A673 (cell line): ENCODE measurements at places on chromosomes 3 and 15. TPM values are rescaled to one million over a fixed set of nuclear protein-coding genes. Genes with fewer than 3 reads are reported as not detected.

MST1R gene
- total RNA-seq: not detected in 2 replicates

SOX2 gene
- total RNA-seq: 62.0 and 64.3 TPM in 2 replicates

ITIH3 gene
- not detected in 2 replicates for total RNA-seq

WWTR1 gene
- total RNA-seq: 72.9 and 76.8 TPM in 2 replicates

PPM1M gene
- 3.6 and 5.8 TPM in 2 replicates for total RNA-seq

SLC28A1 gene
- not detected in 2 replicates for total RNA-seq

C3orf38 gene
- total RNA-seq: 33.6 and 36.4 TPM in 2 replicates

GRCh38 chr3:37892927-37893600, 31.4 kb downstream of the CTDSPL start:
- DNase-seq: no peak
- peaks cover 4% of the 10 kb centered on the region for H3K4me1 ChIP-seq
- no peak overlapping the region for H3K4me3 ChIP-seq
- H3K27ac ChIP-seq: no peak overlapping the region
- no peaks in the 10 kb centered on the region for H3K36me3 ChIP-seq

DNA sequence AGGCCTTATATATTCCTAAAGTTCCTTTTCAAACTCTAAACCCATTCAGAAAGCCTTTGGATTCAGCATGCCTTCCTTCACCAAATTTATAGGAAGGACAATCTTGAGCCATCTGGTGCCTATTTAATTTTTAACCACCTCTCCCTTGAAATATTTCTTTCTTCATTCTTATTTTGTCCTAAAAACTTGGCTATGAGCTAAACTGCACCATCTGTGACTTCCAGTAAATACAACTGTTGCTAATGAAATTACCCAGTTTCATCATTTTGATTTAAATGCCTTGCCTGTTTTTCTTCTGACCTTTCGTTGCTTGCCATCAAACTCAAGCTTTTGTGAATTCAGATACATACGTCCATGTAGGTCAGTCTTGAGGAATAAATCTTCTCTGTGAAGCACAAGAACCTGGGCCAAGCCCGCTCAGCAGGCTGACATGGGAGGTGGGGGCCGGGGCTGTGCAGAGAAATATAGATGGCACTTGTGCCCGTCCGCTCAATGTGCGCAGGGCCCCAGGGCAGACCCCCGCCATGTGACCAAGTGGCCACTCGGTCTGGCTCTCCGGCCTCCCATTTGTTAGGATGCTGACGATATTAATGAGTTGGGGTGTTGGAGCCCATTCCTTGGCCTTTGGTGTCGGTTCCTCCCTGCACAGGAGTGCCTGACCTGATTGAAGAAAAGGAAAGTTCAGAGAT, 335.9 kb downstream of the VPS13C start:
- DNase-seq: no peak
- H3K4me1 ChIP-seq: no peaks in the 10 kb centered on the region
- H3K27ac ChIP-seq: no peak overlapping the region
- H3K4me3 ChIP-seq: no peak overlapping the region
- H3K27me3 ChIP-seq: no peaks in the 10 kb centered on the region

DNA sequence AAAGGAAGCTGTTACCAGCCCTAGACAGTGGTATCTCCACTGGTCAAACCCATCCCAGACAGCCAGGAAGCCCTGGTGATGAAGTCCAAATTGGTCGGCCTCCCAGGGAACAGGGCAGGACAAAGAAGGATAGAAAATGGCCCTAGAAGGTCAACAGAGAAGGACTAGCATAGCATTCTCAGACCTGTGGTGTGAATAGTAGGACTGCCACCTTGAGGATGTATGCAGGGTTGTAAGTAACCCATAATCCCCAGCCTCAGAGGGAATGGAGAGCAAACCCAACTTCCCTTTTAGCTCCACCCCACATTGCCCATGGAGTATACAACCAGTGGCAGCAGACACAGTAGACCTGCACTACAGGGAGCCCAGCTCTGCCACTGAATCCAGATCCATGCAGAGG, 68.6 kb upstream of the EIF1B start:
- H3K27me3 ChIP-seq: no peaks in the 10 kb centered on the region
- no peaks in the 10 kb centered on the region for H3K4me1 ChIP-seq
- H3K4me3 ChIP-seq: no peak overlapping the region
- H3K27ac ChIP-seq: no peak overlapping the region
- no peaks in the 10 kb centered on the region for H3K36me3 ChIP-seq

DNA sequence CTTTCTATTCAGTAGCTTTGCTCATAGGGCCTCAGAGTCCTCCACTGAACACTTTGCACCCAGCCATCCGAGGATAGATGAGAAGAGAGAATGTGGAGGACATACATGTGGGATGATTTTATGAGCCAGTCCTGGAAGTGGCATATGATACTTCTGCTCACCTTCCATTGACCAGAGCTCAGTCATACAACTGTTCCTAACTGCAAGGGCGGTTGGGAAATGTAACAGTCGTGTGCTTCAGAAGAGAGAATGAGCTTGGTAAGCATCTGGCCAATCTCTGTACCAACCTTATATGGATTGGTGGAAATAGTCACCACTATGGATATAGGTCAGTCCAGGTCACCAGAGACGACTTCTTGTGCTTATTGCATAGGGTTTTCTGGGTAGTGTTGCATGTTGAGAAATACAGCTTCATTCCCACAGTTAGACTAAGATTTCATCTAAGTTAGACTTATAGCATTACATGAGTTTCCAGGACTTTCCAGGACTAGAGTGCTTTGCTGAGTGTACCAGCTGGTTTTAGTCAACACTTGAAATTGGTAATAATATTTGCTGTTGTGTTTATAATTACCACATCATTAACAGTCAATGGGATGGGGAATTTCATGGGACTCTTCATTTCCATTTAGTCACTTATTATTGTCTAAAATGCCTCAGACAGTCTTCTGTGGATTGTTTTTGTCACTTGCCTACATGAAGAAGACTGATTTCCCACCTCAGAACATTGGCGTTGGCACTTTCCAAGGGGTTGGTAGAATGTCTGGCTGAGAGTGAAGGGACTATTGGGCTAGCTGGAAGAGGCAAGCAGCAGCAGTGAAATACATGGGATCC, 214.5 kb upstream of the ROPN1 start:
- DNase-seq: no peak
- no peak overlapping the region for H3K27ac ChIP-seq
- H3K4me3 ChIP-seq: no peak overlapping the region
- no peaks in the 10 kb centered on the region for H3K4me1 ChIP-seq
- no peaks in the 10 kb centered on the region for H3K36me3 ChIP-seq
- no peaks in the 10 kb centered on the region for H3K27me3 ChIP-seq

DNA sequence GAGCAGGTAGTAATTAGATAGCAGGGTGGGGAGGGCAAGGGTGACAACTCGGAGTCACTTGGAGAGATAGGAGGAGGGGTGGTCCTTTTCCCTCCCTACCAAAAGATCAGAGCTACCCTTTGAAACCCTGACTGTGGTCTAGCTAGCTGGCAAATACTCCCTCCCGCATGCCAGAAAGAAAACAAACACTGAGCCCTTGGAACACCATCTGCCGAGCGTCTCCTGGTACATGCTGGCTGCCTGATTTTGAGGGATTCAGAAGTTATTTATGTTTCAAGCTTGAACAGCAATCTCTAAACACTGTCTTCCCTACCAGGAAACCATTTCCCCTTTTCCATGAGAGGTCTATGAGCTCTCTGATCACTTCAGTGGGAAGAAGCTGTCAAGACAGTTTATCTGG, 291.6 kb upstream of the CFAP20DC start:
- no peaks in the 10 kb centered on the region for H3K27me3 ChIP-seq
- no peaks in the 10 kb centered on the region for H3K4me1 ChIP-seq
- no peak overlapping the region for H3K4me3 ChIP-seq
- no peaks in the 10 kb centered on the region for H3K36me3 ChIP-seq

GRCh38 chr3:136667081-136667480, 85.1 kb downstream of the STAG1 start:
- no peak overlapping the region for H3K4me3 ChIP-seq
- no peak overlapping the region for H3K27ac ChIP-seq
- DNase-seq: no peak
- H3K4me1 ChIP-seq: peaks cover 7% of the 10 kb centered on the region
- no peaks in the 10 kb centered on the region for H3K36me3 ChIP-seq

- H3K36me3 ChIP-seq: peaks cover 89% of the 10 kb centered on the region
- no peaks in the 10 kb centered on the region for H3K4me1 ChIP-seq
- H3K27me3 ChIP-seq: no peaks in the 10 kb centered on the region
- H3K4me3 ChIP-seq: no peak overlapping the region
These were observed 53.0 kb downstream of the ECT2 start for GRCh38 chr3:172803489-172803888.

GRCh38 chr15:63913786-63914315, 80.1 kb upstream of the HERC1 start:
- no peak for DNase-seq
- H3K4me1 ChIP-seq: peaks cover 6% of the 10 kb centered on the region
- H3K27me3 ChIP-seq: no peaks in the 10 kb centered on the region
- H3K4me3 ChIP-seq: no peak overlapping the region
- H3K36me3 ChIP-seq: no peaks in the 10 kb centered on the region

- H3K27ac ChIP-seq: no peak overlapping the region
- H3K4me1 ChIP-seq: no peaks in the 10 kb centered on the region
- H3K36me3 ChIP-seq: no peaks in the 10 kb centered on the region
- no peak overlapping the region for H3K4me3 ChIP-seq
- peak; percentile 51 for DNase-seq
These were observed 55.8 kb upstream of the SETMAR start for GRCh38 chr3:4247391-4247790.

- H3K4me3 ChIP-seq: no peak overlapping the region
- no peaks in the 10 kb centered on the region for H3K27me3 ChIP-seq
- DNase-seq: no peak
These were observed 57.2 kb downstream of the PLD1 start for GRCh38 chr3:171753025-171753472.

- no peaks in the 10 kb centered on the region for H3K4me1 ChIP-seq
- H3K27me3 ChIP-seq: no peaks in the 10 kb centered on the region
- no peaks in the 10 kb centered on the region for H3K36me3 ChIP-seq
- no peak overlapping the region for H3K27ac ChIP-seq
- no peak overlapping the region for H3K4me3 ChIP-seq
- no peak for DNase-seq
These were observed 18.0 kb downstream of the SPCS1 start for GRCh38 chr3:52723935-52724334.

DNA sequence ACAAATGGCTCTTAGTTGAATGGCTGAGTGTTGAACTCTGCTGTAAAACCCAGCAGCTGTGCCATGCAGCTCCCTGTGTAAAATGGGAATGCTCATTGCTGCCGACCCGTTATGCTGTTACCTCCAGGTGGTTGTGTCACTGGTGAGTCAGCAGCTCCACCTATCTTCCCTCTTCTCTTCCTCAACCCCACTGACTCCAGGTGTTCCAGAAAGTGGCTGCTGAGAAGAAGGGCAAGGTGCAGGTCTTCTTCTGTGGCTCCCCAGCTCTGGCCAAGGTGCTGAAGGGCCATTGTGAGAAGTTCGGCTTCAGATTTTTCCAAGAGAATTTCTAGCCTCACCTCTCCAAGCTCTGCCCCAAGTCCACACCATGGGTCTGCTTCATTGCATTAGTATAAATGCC, 41.9 kb downstream of the NOX5 start:
- H3K36me3 ChIP-seq: no peaks in the 10 kb centered on the region
- no peak overlapping the region for H3K27ac ChIP-seq
- H3K4me1 ChIP-seq: peaks cover 5% of the 10 kb centered on the region
- no peak overlapping the region for H3K4me3 ChIP-seq
- H3K27me3 ChIP-seq: no peaks in the 10 kb centered on the region

DNA sequence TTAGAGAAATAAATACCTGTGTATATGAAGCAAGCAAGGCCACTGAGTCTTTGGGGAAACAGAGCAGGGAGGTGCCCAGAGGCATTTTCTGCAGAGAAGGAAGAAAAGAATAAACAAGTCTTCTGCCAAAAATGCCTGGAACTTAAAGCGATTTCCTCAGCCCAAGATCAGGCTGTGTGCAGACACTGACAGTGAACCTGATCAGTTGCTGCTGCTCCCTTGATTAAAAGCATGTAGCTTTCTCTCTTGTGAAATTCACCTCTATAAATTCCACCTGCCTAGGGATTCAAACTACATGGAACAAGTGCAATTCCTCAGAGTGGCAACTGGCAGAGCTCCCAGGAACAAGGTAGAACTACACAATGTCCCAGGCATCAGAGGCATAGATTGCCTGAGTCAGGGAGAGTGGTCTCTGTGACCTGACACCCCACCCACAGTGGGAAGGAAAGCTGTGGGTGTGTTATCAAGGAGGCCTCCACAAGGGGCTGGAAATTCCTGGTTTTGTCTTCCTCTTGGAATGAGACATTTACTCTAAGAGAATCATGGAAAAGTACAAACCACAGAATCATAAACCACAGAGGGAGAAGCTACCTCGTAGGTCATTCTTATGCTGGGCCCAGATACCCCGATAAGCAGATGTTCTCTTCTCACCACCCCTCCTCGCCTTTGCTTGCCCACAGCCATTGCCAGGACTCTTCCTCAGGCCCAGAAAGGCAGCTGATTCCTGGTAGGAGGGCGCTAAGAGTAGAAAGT, 1.8 kb upstream of the ZBTB38 start:
- no peaks in the 10 kb centered on the region for H3K36me3 ChIP-seq
- H3K4me1 ChIP-seq: no peaks in the 10 kb centered on the region
- no peaks in the 10 kb centered on the region for H3K27me3 ChIP-seq
- DNase-seq: no peak
- no peak overlapping the region for H3K27ac ChIP-seq
- no peak overlapping the region for H3K4me3 ChIP-seq

DNA sequence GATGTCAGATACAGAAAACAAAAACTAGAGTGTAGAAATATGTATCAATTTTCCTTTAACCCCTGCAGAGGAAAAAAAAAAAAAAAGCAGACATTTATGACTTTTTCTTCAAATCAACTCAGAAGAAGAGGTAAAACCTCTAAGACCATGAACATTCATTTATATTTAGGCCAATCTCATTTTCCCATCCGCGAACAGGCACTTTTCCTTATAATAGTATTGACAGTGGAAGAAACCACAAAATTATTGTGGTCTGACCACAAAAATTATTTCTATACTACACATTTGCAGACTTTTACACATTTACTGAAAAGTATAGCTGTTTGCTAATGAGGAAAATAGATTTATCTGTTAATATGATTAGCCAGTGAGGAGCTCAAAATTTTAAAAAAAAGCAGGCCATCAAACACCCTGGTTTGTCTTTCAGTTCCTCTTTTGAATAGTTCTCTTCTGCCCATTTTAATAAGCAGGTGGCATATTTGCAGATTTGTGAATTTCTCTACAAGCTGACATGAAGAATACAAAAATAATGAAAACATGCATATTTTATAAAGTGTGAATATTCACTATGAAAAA, 5.7 kb downstream of the OSBPL11 start:
- H3K27ac ChIP-seq: no peak overlapping the region
- no peaks in the 10 kb centered on the region for H3K27me3 ChIP-seq
- H3K4me1 ChIP-seq: peaks cover 34% of the 10 kb centered on the region
- DNase-seq: no peak
- H3K36me3 ChIP-seq: no peaks in the 10 kb centered on the region
- H3K4me3 ChIP-seq: no peak overlapping the region

DNA sequence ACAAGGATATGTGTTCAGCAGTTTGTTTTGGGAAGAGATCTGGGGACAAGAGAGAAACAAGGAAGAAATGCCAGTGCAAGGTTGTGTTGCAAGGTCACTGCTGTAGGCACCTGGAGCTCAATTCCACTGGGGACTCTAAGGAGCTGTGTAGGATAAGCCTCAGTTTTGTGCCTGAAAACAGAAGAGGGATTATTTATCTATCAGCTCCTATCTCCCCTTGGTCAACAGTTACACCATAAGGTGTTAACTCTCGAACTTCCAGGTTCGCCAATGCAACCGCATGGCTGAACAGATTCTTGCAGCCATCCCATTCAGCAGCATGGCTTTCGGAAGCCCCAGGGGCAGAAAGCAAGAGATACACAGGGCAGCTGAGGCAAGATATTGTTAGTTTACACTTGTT, 41.6 kb upstream of the CNOT10 start:
- no peak for DNase-seq
- no peak overlapping the region for H3K27ac ChIP-seq
- H3K36me3 ChIP-seq: no peaks in the 10 kb centered on the region
- no peaks in the 10 kb centered on the region for H3K27me3 ChIP-seq
